ENCODE measurements at places on chromosomes 4 and X.

DNA sequence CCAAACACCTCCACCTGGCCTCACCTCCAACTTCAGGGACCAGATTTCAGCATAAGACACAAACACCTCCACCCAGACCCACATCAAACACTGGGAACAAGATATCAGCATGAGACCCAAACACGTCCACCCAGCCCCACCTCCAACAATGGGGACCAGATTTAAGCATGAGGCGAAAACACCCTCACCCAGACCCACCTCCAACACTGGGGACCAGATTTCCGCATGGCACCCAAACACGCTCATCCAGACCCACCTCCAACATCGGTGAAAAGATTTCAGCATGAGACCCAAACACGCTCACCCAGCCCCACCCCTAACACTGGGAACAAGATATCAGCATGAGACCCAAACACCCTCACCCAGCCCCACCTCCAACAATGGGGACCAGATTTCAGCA is 210.0 kb downstream of the ASMT start:
- DNase-seq: no peak

DNA sequence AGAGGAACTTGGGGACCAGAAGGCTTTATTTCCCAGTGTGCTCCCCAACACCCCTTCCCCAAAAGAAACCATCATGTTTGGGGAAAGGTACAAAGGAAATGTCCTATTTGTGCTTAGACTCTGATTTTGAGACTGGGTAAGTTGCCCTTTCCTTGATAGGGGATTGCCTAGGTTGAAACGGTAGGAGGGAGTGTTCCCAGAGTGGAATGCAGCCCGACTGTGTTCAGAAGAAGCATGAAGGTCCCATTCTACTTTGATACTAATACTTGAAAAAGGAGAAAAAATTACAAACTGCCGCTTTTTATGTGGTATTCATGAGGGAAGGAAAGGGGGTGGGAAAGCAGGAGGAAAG is 32.4 kb upstream of the TMEM131L start:
- no peak for DNase-seq

DNA sequence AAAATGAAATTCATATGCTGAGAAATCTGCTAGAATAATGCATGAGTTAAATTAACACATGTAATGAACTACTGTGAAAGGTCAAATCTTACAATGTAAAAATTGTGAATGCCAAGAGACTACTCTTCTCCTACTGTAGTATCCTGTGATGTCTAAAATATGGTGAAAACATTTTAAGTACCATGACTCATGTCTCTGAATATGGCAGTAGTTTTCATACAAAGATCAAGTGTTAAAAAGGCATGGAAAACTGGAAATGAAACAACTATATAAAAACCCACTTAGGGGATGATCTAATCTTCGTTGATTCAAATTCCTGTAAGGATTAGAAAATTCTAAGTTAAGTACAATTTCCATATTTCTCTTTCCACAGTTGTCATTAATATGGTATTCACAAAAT is 221.3 kb downstream of the PPP3CA start:
- no peak for DNase-seq

GRCh38 chrX:17500145-17500579 is 125.2 kb downstream of the NHS start:
- no peak for DNase-seq

GRCh38 chr4:82491251-82491960 is 61.0 kb downstream of the ENOPH1 start:
- no peak for DNase-seq

DNA sequence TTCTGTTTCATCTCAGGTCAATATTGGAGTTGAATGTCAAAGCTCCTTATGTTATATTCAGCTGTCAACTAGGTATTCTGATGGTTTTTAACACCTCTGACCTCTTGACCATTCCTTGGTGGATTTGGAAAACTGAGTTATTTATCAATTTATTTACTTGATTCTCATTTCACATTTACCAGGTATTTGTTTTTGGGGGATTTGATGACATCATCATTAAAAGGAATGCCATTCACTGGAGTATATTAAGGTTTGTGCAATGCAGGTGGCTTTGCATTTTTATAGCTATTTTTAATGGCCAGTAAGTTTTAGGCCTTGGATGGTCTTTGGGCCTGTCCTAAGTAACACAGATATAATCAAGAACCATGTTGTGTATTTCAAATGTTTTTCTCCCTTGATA is 67.2 kb downstream of the TSPAN7 start:
- no peak for DNase-seq

- DNase-seq: no peak
Observed at GRCh38 chr4:3340700-3341083, 47.9 kb downstream of the RGS12 start.

- DNase-seq: no peak
Observed at GRCh38 chr4:65450899-65451298, 219.4 kb downstream of the EPHA5 start.

DNA sequence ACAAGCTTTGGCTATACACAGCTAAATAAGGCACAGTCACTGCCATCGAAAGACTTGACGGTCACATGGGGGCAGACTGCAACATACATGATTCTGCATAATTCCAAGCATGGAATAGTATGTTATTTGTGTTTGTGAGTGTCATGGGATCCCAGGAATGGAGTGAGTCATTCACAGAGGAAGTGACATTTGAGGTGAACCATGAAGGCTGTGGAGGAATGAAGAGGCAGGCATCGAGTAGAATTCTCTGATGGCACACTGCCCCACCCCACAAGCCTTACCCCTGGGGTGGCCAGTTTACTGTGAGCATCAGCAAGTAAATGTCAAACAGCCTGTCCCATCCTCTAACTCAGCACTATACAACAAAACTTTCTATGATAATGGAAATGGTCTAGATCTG is 619.7 kb downstream of the MID1IP1 start:
- DNase-seq: no peak

DNA sequence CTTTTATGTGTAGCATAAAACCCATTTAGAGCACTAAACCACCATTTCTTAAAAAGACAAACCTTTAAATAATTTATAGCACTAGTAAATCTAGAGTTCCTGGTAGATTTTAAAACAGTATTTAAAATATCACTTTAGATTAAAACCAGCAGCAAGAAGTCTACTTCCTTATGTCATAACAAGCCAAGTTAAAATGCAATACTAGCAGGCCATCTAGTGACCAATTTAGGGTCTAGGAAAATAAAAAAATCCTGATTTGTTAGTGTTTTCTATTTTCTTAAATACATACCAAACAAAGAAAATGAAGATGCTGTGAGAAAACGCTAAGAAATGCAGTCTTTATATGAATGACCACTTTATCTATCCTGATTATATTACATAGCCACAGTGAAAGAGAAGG is 53.9 kb downstream of the PAPSS1 start:
- DNase-seq: peak; percentile 9

- no peak for DNase-seq
Observed at GRCh38 chr4:48041535-48042137, 25.1 kb downstream of the NIPAL1 start.

- no peak for DNase-seq
Observed at GRCh38 chr4:1960170-1960825, 48.5 kb downstream of the NELFA start.

DNA sequence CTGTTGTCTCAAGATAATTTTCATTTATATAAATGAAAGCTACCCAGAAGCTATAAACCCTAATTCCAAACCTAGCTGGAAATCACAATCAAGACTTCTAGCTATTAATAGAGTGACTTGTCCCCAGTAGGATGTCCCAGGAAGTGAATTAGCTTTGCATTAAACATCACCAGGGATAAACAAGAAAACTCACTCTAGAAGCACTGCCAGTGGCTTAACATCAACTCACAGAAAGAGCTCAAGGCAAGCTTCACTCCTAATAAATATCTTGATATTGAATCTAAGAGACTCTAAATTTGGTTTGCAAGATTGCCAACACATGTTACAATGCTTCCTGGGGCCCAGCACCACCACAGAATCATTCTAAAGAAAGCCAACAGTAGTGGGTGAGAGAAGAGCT is 468.7 kb upstream of the FAM241A start:
- no peak for DNase-seq

DNA sequence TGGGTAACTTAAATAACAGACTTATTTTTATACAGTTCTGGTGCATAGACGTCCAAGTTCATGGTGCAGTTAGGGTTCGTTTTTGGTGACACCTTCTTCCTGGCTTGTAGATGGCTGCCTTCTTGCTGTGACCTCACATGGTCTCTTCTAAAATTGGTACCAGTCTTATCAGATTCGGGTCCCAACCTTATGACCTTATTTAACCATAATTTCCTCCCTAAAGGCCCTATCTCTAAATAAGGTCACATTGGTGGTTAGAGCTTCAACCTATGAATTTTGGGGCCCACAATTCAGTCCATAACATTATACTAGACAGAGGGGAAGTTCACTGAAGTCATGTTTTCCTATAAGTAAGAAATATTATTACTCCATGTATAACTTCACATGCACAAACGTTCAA is 128.0 kb downstream of the CFAP299 start:
- no peak for DNase-seq

DNA sequence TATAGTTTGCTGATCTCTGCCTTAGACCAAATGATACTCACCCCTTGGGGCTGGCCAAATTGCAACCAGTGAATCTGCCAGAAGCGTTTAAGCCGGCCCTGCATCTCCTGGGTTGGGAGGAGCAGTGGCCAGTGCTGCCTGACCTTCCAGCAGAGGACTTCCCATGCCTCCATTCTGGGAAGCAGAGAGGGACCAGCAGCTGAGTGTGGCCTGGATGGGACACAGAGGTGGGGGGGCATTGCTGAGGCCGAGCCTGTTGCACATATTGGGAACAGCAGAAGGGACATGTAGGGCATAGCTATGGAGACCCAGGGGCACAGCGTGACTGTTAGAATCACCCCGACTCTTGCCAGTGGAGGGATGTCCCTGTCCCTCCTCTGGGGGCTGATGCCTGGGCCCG is 93.3 kb downstream of the CPZ start:
- no peak for DNase-seq

GRCh38 chr4:107893171-107894137 is 37.9 kb upstream of the CYP2U1 start:
- no peak for DNase-seq

GRCh38 chrX:149916745-149917392 is 12.5 kb upstream of the HSFX4 start:
- no peak for DNase-seq

GRCh38 chr4:153281476-153281875 is 63.0 kb upstream of the MND1 start:
- no peak for DNase-seq

DNA sequence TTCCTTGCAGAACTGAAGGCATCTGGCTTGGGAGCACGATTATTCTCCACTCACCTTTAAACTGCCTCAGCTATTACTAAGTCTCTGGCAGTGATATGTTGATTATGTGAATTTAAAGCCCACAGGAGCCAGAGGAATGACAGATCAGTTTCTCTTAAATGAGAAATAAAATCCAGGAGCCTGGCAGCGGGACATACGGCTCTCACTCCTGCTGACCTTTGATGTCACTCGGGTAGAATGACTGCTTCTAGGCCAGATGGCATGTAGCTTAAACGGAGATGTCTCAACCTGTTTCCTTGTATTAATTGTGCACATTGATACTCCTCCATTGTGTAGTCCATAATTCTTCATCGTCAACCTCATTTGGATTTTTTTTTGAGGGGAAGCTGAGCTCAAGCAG is 4.0 kb upstream of the CBLL2 start:
- no peak for DNase-seq

GRCh38 chrX:56729152-56729850 is at the start of gene NBDY:
Gene NBDY, plus strand, starts transcription at chrX:56729243. Its CDS starts 111 bp downstream, at chrX:56729354.
- DNase-seq: peak; percentile 23

DNA sequence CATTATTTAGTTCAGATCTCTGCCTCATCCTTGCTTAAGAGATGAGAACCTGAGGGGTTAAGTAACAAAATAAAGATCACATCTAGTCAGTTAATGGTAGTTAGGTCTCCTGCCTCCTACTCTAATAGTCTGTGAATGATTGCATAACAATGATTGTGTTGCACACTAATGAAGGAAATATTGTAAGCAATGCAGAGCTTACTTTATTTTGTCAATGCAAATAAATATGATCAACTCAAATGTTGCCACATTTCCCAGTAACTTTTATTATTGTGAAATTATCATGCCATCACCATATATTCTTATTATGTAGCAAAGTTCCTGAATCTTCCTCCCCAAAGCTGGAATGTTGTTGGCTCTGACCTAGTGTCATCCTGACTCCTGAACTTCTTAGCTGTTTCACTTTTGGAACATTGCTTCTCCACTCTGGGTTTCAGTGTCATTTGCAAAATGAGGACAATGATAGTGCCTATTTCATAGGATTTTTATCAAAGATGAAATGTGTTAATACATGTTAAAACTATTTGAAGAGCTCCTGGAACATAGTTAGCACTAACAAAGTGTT is 17.0 kb upstream of the GABRA4 start:
- peak; percentile 15 for DNase-seq

DNA sequence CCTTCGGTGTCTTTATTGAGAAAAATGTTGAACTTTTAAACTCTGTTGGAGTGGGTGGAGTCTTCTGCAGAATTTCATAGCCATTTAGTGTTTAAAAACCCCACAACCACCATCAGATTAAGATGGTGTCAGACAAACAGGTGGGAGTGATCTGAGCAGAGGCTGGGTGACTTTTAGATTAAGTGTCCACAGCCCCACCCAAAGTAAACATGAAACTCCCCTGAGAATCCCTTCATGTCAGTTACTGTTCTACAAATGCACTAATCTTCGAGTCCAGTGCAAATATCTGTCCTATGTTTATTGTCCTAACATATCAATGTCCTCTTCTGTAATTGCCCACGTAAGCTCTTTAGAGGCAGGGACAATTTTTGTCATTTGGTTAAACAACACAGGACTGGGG is 175.6 kb upstream of the RBPJ start:
- DNase-seq: no peak

GRCh38 chr4:41204400-41204978 is 9.9 kb downstream of the APBB2 start:
- DNase-seq: no peak

DNA sequence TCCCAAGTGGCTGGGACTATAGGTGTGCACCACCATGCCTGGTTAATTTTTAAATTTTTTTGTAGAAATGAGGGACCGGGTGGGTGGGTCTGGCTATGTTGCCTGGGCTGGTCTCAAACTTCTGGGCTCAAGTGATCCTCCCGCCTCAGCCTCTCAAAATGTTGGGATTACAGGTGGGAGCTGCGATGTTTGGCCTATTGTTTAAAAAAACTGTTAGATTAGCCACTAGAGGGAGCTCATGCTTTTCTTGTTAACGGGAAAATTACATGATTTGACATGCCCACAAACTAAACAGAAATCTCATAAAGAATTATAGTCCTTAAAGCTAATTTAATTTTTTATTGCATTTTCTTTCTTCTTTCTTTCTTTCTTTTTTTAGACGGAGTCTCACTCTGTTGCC is 5.0 kb upstream of the SDAD1 start:
- DNase-seq: peak; percentile 64

DNA sequence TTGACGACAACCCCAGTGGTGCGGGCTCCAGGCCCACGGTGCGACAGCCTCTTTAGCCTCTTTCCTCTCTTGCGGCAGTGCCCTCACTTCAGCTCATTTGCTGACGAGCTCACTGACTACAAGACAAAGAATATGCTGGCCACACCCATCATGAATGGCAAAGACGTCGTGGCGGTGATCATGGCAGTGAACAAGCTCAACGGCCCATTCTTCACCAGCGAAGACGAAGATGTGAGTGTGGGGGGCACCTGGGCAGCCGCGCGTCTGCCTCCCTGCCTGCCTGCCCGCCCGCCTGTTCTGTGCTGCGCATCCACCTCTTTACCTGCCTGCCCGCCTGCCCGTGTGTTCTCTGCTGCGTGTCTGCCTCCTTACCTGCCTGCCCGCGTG is 9.2 kb downstream of the PDE6B start:
- no peak for DNase-seq

- DNase-seq: no peak
Observed at GRCh38 chr4:53601251-53601764, 10.0 kb upstream of the LNX1 start.

- no peak for DNase-seq
Observed at GRCh38 chr4:153008578-153009199, 72.6 kb downstream of the FHDC1 start.

Data from AML-193 (cell line).